ENCODE measurements at places on chromosomes 3 and 15.

GRCh38 chr3:149023951-149024350 lies 32.6 kb downstream of the GYG1 start:
- no peak for DNase-seq

GRCh38 chr3:126157083-126157768 lies 23.2 kb downstream of the ALDH1L1 start:
- no peak for DNase-seq

DNA sequence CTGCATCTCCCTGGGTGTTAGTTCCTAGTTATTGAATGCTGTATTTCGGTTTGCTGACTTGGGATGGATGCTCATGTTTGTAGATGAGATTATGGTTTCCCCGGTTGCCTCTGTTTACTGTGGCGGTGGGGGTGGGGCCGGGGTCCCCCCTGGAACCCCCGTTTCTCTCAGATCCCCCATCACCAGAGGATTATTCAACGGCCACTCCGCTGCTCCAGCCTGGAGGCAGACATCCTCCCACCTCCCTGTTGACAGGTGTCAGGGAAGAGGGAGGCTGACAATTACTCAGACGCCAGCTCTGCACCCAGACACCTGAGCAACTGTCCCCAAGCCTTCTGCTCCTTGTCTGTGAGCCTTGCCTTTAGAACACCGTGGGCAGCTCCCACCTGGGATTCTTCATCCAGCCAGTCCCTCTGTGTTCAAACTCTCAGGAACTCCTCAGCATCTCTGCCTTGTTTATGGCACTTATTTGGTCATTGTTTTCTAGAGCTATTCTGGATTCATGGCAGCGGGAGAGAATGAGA lies 95.9 kb upstream of the PRR20G start:
- no peak for DNase-seq

GRCh38 chr15:80343554-80343992 lies 60.6 kb upstream of the ARNT2 start:
- no peak for DNase-seq

DNA sequence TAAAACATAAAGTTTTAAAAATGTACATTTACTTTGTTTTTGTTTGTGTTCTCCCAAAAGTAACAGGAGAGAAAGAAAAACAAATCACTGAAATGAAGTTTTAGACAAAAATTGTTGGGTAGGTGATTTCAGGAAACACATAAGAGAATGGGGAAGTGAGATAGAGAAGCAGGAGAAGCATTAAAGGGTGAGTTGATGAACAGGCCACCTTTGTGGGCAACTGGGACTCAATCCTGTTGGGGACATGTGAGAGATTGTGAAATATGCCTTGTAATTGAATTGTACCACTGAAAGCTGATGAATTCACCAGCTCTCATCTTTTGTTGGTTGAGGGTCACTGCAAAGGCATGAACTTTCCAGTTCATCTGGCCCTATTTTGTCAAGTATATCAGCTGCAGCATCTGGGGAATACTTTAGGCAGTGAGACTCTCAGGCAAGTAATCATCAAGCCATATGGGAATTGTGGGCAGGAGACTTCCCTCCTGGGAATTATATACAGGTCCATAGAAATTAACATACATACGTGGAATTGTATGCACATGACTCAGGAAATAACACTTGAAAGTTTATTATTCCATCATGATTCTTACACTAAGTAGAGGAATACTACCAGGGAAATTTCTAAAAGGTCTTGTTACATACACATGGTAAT lies 181.0 kb downstream of the ZBBX start:
- no peak for DNase-seq

- no peak for DNase-seq
These were observed 76.4 kb downstream of the UBR1 start for GRCh38 chr15:43029476-43029875.

GRCh38 chr3:109532257-109533216 lies 195.2 kb upstream of the DPPA4 start:
- no peak for DNase-seq

DNA sequence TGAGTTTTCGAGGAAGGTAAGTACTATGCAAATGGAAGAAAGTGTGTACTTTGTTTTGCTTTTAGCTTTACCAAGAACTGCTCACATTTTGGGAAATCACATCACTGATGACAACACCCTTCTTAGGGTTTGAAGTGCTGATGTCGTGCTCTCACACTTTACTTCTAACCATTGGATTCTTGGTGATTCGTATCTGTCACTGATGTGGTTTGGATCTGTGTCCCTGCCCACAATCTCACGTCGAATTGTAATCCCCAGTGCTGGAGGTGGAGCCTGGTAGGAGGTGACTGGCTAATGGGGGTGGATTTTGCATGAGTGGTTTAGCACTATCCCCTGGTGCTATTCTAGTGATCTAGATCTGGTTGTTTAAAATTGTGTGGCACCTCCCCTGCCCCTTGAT lies 75.4 kb upstream of the RGMA start:
- no peak for DNase-seq

DNA sequence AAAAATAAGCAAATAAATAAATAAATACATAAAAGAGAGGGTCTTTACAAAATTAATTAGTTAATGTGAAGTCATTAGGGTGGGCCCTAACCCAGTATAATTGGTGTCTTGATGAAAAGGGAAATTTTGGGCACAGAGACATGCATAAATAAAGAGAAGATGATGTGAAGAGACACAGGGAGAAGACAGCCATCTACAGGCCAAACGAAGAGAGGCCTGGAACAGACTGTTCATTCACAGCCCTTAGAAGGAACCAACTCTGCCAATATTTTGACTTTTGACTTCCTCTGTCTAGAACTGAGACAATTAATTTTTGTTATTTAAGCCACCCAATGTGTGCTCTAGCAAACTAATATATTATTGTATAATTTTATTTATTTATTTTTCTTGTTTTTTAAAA lies 29.6 kb upstream of the SELENOK start:
- DNase-seq = no peak
